ENCODE measurements at places on chromosomes 4 and X.

DNA sequence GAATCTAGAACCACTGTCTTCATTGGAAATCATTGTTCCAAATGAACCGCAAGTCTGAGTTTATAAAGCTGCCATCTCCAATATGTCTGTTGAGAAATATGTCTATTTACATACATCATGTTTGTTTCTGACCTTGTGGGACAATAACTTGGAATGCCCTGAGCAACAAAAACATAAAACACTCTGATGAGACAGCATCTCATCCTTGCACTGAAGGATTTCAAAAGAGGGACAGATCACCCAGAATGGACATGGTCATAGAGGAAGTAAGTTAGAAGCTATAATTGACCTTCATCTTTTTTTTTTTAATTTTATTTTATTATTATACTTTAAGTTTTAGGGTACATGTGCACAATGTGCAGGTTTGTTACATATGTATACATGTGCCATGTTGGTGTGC is 22.5 kb downstream of the RXFP1 start:
- no peak for DNase-seq

GRCh38 chr4:121054373-121054772 is 18.0 kb downstream of the NDNF start:
- no peak for DNase-seq

DNA sequence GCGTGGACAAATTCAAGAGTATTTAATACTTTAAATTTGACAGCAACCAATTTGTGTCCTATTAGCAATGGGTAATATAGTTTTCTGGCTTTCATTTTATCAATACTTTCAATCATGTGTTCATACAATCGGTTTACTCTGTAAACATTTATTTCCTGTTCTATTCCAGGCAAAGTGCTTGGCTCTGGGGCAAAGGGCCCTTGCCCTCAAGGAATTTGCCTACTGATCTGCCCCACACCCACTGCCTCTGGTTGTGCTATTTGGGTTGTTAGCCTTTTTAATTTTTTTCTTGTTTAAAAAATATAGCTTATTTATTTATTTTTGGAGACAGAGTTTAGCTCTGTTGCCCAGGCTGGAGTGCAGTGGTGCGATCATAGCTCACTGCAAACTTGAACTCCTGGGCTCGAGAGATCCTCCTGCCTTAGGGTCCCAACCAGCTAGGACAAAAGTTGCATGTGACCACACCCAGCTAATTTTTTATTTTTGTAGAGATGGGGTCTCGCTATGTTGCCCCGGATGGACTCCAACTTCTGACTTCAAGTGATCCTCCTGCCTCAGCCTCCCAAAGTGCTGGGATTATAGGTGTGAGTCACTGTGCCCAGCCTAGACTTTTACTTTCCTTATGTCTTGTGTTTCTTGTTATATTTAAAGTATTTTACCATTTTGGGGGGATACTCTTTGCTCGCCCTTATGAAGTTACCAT is 30.7 kb upstream of the CBR4 start:
- DNase-seq: no peak

GRCh38 chr4:123599061-123599919 is 202.7 kb downstream of the SPRY1 start:
- no peak for DNase-seq

GRCh38 chr4:59664771-59665170 is 1535.4 kb upstream of the ADGRL3 start:
- DNase-seq: no peak

- DNase-seq: no peak
These were observed 42.9 kb downstream of the NDST3 start for GRCh38 chr4:118076958-118077766.

GRCh38 chrX:147838465-147839131 is 73.1 kb upstream of the FMR1 start:
- no peak for DNase-seq
